ENCODE measurements at places on chromosomes 3 and 15.

GRCh38 chr3:10602769-10603768, 97.7 kb upstream of the ATP2B2 start:
- DNase-seq: no peak

GRCh38 chr15:101686718-101687117, 34.5 kb upstream of the TM2D3 start:
- no peak for DNase-seq

DNA sequence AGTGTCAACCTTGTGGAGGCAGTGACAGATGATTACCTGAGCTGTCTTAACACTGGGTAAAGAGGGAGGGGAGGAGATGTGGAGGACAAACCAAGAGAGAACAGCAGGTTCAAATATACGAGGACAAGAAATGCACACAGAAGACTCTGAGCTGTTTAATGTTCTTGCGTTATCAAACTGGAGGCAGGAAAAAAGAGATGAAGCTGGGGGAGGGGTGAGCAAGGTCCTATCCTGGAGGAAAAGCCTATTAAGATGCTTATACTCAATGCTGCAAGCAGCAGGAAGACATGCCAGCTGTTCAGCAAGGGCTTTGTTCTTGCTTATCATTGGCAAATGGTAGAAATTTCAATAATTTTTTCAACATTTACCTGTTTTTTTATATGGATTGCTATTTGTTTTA, 345.7 kb upstream of the TRIM42 start:
- no peak for DNase-seq

GRCh38 chr15:25859838-25860645, 3.1 kb downstream of the ATP10A start:
- no peak for DNase-seq

GRCh38 chr3:138472141-138472825, 37.9 kb downstream of the ESYT3 start:
- DNase-seq: no peak

DNA sequence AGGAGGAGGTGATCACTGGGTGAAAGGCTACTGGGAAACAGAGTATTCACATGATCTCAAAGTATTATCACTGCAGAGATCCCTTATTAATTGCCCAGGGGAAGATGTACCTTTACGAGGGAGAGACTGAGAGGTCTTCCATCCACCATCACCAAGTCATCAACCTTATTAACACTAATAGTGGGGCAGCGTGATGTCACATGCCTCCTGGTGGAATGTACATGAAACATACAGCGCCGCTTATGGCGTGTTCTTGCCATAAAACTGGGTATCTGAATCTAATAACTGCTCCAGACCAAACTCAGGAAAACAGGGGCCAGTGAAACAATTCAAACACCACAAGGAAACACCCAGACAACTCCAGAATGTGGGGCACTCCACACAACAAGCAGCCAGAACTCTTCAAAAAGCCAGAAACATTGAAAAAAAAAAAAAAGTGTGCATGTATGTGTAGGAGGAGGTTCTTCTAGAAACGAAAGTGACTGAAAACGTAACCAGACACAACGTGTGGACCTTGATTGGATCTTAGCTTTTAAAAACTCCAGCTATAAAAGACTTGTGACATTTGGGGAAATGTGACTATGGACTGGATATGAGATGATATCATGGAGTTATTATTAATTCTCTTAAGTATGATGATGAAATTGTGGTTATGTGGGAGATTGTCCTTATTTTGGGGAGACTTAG, 4.6 kb downstream of the STIMATE start:
- DNase-seq: peak; percentile 98

GRCh38 chr15:70160267-70160666, 62.5 kb upstream of the TLE3 start:
- DNase-seq: no peak

DNA sequence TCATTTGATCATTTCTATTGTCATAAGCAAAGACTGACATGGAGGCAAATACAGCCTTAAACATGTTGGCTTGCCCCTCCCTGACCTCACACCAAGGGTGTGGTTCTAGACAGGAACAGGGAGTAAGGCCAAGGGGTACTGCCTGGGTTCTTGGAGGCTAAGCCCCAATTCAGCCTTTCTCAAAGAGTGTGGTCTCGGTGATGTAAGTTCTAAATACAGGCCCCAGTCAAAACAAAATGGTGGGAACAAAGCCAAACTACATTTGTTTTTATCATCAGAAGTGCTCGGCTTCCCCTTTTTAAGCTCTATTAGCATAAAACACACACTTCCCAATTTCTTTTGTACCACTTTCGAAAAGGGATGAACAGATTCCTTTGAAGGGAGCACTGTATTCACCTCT, 129.5 kb downstream of the ATP8B4 start:
- DNase-seq: peak; percentile 31

- DNase-seq: no peak
Observed at GRCh38 chr3:42827023-42827422, 17.8 kb downstream of the ACKR2 start.

DNA sequence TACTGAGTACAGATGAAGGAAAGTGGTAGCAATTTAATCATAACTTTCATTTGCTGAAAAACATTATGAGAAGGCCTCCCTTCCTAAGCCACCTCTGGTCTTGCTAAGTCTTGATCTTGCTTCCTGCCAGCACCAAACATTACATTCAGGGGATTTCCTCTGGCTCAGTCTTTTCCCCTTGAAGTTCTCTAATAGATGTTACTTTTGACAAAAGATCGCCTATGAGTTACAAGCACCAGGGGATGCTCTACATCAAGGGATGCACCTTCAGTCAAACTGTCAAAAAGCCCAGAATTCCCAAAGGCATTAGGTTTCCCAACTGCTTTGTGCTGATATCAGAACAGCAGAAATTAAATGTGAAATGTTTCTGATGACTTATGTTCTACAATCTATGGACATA, 47.3 kb downstream of the AQP9 start:
- no peak for DNase-seq

DNA sequence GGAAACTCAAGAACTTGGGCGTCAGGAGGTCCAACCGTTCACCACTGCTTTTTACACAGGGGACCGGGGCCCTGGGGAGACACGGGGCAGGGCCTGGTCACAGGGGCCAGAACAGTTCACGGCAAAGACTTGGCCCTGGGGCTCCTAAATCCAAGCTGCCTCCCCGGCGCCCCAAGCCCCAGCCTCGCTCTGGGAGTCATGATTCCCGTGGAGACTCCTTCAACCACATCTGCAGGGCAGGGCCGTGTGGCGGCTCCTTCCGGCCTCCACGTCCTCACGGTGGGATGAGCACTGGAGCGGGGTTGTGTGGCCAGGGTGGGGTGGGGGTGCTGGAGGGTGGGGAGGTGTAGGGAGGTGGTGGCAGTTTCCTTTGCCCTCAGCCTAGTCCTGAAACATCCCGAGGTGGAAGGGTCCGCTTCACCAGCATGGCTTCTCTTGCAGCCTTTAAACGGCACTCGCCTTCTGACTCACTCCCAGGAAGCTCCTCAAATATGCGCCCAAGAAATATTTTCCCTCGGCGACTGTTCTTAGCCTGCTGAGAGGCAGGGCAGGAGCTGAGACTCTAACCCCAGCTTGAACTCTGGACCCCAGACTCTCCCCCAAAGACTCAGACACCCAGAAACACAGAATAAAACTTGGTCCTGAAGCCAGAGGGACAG, 1.8 kb downstream of the MUC4 start:
- DNase-seq: no peak

- DNase-seq: no peak
Observed at GRCh38 chr15:55197362-55197705, 593 bp upstream of the RSL24D1 start.

- DNase-seq: peak; percentile 81
Observed at GRCh38 chr3:14374444-14374883, 27.9 kb upstream of the SLC6A6 start.

GRCh38 chr3:194840661-194841514, 155.2 kb downstream of the FAM43A start:
- no peak for DNase-seq
